ENCODE measurements at places on chromosomes 7 and 10.

DNA sequence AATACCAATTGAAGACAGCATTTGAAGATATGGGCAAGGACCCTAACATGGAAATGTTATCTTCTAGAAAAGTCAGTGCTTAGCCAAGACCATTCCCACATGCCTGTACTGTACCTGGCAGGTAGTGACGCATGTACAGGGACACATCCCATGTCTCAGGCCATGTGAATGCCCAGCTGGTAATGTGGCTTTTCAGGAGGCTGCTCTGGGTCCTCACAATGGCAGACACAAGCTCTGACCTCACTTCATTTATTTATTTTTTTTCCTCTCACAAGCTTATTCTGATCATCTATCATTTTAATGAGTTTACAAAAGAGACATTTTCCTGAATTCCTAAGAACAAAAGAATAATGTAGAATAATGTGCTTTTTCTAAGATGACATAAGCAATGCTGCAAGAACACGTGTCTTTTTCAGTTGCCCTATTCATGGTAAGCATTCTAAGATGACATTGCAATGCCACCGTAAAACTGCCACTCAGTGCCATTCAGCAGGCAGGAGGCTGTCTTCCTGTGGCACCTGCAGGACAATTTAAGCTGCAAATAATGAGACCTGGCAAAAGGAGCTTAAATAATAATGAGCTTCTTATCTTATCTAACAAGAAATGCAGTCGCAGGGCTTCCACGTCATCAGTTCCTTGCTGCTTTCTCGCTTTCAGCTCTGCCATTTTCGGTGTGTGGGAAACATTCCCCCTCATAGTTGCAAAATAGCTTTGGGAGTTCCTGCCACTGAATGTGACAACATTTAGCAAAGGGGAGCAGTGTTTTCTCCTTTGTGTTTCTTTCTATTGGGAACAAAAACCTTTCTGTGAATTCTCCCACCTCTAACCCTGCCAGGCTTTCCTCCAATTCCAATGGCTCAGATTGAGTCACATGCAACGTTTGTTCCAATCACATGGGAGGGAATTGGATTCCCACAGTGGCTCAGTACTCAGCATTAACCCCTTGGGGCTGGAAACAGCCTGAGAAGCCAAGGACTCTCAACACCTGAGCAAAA lies 113.0 kb downstream of the SEC23IP start:
- no peak for DNase-seq

GRCh38 chr7:87148332-87148955 lies 3.8 kb upstream of the DMTF1 start:
- DNase-seq: peak; percentile 31

- DNase-seq: peak; percentile 92
These were observed 126.5 kb upstream of the JCAD start for GRCh38 chr10:30185916-30186315.

DNA sequence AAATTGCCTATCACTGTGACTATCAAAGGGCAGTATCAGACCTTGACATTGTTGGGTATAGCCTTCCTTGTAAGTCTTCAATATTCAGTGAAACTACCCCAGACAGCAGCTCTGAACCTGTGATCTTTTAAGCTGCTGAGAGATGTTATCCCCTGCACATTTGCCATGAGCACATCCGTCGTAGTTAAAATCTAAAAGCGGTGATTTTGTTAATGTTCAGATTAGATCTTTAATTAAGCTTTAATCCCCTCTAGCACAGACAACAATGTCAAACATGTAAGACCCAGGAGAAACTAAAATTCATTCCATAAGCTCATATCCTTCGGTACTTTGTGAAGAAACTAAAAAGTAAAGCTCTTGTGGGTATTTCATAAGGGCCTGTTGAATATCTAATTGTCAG lies 105.8 kb downstream of the MALRD1 start:
- DNase-seq: no peak

DNA sequence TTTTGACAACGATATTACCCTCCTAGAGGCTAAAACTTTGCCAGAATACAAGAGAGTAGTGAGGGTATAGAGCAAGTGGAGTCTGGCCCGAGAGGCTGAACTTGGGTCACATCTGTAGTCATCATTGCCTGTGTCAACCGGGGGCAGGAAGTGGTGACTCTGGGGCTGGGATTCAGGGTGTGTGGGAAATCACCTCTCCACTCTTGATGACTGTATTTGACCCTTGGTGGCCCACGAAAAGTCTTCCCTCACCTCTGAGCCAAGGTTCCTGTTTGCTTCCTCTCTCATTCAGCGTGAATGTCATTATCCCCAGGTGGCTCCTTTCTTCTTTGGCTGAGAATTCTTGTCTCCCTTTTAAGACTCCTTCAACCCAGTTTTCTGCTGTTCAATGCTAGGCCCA lies 240.4 kb downstream of the ABCA13 start:
- no peak for DNase-seq

GRCh38 chr10:11612021-11613001 lies 861 bp upstream of the USP6NL start:
- no peak for DNase-seq

GRCh38 chr7:137591421-137591837 lies 247.9 kb upstream of the PTN start:
- DNase-seq: no peak

- DNase-seq: no peak
These were observed 325.1 kb downstream of the GALNT17 start for GRCh38 chr7:71457021-71457420.

- no peak for DNase-seq
These were observed 18.0 kb downstream of the TRUB1 start for GRCh38 chr10:114955984-114956383.

DNA sequence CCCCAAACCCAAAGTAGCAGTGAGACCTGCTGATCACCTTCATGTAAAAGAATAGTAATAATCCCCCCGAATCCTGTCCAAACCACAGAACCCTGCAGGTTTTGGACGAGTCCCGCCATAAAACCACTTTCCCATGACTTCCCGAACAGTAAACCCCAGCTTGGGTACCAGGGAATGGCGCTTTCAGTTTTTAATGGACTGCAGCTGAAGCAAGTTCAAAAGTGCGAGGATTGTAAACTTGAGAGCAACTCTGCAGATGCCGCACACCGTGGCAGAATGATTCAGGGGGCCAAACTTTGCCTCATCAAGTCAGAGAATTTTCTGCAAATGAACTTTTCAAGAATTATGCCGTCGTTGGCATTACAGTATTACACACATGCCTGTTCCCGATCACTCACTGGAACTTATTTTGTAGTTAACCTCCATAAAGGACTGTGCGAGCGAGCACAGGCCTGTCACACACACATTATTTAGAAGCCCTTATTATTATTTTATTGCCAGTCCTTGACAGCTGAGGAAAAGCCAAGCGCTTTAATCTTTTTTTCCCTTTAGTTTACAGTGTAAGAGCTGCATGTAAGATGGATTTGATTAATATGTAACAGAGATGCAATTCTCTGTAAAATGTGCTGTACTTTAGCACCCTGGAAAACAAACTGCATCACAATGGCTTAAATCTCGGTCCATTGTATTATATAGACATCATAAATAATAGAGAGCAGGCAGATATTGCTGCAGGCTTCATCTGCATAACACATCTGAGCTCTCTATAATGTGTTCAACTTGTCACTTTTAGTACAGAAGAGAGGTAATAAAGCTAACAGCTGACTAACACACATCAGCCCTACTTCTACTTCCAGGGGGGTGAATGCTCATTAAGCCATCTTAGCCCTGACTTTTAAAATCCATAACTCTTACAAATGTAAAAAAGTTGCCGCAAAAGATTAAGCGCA lies 493.5 kb upstream of the GALNT17 start:
- no peak for DNase-seq

- DNase-seq: no peak
These were observed 58.6 kb downstream of the RAMP3 start for GRCh38 chr7:45216181-45216580.

DNA sequence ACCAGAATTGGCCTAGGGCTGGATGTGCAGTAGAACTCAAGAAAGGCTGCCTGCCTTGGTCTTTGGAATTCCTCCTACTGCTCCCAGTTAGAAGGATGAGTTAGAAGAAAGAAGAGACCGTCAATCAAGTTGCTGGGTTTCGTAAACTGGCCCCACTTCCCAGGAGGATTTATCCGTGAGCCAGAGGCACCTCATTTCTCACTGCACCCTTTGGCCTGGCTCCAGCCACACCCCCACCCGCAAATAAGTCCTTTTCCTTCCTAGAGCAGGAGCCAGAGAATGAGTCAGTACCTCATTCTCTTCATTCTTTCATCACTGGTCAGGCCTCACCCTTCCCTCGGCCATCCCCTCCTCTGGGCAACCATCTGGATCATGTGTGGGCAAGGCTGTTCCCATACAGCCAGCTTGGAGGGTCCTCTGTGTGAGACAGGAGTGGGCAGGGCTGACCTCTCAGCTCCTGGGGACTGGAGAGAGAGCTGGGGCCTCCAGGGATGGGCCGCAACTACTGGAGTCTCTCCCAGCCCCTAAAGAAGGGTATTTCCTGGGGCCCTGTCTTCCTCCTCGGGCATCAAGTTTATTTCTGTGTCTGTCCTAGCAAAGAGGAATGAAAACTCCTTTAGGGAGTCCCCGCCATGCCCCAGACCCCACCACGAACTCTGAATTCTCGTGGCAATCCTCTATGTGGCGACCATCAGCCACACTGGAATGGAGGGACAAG lies 87.2 kb upstream of the DUSP5 start:
- peak; percentile 71 for DNase-seq

DNA sequence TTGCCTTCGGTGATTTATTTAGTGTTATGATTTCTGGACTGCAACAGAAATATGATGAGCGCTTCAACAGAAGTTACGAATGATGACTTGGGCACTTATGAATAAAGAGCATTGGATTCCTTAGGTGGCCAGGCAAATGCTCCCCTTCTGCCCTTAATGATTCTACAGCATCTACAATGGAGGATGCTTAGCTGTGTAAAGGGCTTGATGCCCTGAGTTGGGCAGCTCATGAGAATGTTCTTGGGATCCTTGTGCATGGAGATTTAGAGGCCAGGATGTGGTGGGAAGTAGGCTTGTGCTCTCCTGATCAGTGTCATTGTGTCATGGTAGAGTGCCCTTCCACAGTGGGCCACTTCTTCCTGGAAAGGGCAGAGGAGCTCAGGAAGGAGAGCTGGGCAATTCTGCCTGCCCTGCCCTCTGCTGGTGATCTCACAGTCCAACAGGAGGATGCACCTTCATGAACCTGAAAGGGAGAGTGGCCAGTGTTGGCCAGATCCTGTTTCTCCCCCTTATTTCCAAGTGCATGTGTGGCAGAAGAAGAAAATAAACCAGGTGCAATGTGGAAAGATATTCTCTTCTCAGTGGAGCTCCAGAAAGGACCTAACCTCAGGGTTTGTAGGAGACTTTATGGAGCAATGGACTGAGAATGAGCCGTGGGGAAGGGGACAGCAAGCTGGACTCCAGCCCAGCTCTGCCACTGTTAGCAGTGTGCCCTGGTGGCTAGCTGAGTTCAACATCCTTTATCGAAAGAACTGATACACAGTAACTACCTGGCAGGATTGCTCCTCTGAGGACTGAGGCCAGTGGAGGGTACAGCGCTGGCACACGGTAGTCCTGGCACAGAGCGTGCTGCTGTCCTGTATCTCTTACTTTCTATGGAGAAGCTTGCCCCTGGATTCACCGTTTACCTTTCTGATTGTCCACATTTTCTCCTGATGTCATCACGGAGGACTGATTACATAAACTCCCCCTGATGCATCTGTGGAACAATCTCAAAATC lies 182.9 kb downstream of the BMPER start:
- no peak for DNase-seq

GRCh38 chr7:47337531-47337930 lies 244.4 kb downstream of the TNS3 start:
- DNase-seq: no peak

DNA sequence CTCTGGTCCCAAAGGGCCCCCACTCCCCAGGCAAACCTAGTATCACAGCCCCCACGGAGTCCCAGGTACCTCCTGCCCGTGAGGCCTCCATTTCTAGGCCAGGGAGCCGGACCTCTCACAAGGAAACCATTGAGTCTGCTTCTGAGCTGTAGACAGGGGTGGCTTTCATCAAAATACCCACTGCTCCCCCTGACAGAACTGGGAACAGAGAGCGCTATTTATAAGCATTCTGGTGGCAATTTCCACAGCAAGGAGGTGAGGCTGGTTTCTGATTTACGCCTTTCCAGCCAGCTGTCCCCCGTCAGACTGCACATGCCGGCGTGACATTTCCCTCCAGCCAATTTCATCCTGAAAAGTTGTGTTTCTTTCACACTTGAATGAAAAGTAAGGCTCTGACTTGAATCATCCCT lies 407.5 kb upstream of the PRKCQ start:
- DNase-seq: no peak

DNA sequence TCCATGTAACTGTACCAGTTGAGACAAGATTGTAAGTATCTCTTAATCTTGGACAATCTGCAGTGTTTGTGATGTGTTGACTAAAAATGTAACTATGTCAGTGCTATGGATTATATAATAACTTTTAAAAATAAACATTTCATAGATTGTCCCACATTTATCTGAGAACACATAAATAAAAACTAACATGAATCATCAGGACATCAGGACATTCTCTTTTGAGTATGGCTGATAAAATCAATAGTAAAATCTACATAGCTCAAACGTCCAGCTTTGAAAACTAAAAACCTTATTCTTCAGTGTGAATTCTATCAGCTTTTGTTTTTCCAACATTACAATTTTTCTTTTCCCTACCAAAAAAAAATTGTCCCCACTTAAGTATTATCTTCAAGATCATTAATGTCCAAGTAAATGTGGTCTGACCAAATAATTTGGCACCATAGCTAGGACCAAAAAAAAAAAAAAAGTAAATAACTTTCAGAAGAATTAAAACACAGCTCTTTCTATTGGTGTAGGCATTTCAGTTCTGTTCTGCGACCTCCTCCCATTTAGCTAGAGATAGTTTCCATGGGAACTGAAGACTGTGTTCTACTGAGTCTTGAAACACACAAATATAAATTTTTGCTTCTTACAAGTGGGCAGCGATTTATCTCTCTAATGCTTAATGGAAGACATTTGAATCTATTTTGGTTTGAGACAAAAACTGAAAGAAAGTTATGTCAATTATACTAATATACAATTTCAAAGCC lies 123.0 kb upstream of the SGCE start:
- DNase-seq: no peak
